Prostate gland (tissue), 2 donors: ENCODE measurements at places on chromosomes 2 and 18.

DNA sequence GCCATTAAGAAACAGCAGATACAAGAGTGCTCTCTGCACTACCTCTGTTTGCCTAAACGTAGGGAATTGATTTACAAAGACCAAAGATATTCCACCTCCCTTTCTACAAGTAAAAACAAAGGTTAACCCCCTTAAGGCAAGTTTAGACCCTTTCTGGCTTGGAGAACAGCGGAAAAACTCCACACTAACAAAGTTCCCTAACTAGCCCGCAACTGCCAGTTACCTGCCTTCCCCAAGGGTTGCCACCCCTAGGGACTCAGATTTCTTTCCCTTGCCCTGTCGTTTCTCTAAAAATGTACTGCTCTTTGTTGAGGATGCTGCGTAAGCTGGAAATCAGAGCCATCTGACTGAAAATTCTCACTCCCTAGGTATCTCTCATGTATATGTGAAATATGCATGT is 627.5 kb upstream of the SOX11 start:
- no peaks in the 10 kb centered on the region for H3K36me3 ChIP-seq
- H3K27ac ChIP-seq: no peak overlapping the region
- no peaks in the 10 kb centered on the region for H3K4me1 ChIP-seq
- no peaks in the 10 kb centered on the region for H3K27me3 ChIP-seq

- no peaks in the 10 kb centered on the region for H3K36me3 ChIP-seq
- H3K4me3 ChIP-seq: no peak overlapping the region
- H3K4me1 ChIP-seq: no peaks in the 10 kb centered on the region
Measured at GRCh38 chr2:28437149-28437835, 44.6 kb downstream of the FOSL2 start.

DNA sequence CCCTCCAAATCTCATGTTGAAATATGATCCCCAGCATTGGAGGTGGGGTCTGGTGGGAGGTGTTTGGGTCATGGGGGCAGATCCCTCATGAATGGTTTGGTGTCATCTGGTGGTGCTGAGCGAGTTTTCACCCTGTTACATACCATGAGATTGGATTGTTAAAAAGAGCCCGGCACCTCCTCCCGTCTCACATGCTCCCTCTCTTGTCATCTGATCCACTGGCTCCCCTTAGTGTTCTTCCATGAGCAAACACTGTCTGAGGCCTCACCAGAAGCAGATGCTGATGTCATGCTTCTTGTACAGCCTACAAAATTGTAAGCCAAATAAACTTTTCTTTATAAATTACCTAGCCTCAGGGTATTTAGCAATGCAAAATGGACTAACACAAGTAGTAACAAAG is 405.0 kb upstream of the SLC39A10 start:
- H3K4me3 ChIP-seq: no peak overlapping the region
- H3K27me3 ChIP-seq: no peaks in the 10 kb centered on the region

DNA sequence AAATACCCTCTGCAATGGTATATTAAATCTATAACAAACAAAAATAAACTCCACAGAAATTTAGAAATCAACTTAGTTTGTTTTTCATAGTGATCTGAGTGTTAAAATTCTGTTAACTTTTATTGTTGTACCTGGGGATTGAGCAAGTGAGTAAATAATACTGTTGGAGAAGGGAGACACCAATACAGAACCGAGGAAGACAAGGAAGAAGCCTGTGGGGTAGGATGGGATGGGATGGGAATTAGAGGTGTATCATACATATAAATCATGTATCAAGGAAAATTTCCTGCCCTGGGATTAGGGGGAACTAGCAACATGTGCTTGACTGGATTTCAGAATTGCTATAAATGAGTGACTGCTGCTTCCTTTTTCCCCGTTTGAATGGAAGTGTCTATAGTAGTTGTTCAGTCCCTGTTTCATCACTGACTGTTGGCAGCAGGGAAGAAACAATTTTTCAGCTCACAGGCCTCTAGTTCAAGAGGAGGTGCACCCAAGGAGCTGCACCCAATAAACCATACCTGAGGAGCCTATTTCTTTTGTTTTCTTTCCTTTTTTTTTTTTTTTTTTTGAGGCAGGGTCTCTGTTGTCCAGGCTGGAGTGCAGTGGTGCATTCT is 53.1 kb downstream of the SP110 start:
- no peak overlapping the region for H3K4me3 ChIP-seq
- no peaks in the 10 kb centered on the region for H3K27me3 ChIP-seq
- H3K27ac ChIP-seq: no peak overlapping the region

DNA sequence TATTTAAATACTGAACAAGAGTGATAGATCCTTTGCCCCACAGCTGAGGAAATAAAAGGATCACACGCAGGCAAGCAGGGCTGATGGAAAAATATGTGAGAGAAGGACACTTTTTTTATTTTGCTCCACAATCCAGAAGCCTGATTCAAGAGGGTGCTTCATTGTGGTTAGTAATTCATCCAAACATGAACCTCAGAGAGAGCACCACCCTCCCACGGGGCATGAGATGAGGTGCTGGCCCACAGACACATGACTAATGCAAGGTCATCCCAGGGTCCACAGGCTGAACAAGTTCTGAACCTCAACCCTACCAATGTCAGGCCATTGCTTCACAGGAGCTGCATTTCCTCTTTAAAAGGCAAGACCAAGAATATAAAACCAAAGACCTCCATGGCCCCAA is 239.6 kb downstream of the MREG start:
- no peak overlapping the region for H3K4me3 ChIP-seq
- no peaks in the 10 kb centered on the region for H3K4me1 ChIP-seq
- no peak for DNase-seq

GRCh38 chr2:67571785-67572718 is 174.9 kb downstream of the ETAA1 start:
- no peaks in the 10 kb centered on the region for H3K27me3 ChIP-seq
- no peak overlapping the region for H3K27ac ChIP-seq
- H3K4me1 ChIP-seq: no peaks in the 10 kb centered on the region
- no peak for DNase-seq

GRCh38 chr2:116073731-116074130 is 1631.3 kb downstream of the DPP10 start:
- no peaks in the 10 kb centered on the region for H3K36me3 ChIP-seq
- no peak overlapping the region for H3K27ac ChIP-seq
- no peak overlapping the region for H3K4me3 ChIP-seq
- no peak for DNase-seq

DNA sequence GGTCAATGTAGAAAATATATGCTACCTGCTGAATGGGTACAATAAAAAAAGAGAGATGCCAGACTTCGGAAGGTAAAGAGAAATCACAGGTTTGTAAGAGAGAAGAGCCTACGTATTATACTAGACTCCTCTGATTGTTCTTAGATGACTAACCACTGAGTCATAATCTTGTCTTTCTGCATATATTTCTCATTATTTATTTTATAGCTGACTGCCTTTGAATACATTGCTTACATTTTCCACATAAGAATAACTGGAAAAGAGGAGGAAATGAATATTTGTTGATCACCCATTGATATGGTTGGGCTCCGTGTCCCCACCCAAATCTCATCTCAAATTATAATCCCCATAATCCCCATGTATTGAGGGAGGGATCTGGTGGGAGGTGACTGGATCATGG is 90.3 kb upstream of the RAB27B start:
- no peaks in the 10 kb centered on the region for H3K27me3 ChIP-seq
- H3K4me3 ChIP-seq: no peak overlapping the region
- H3K36me3 ChIP-seq: no peaks in the 10 kb centered on the region
- H3K4me1 ChIP-seq: no peaks in the 10 kb centered on the region

- H3K27ac ChIP-seq: no peak overlapping the region
- no peak for DNase-seq
- no peaks in the 10 kb centered on the region for H3K4me1 ChIP-seq
- no peaks in the 10 kb centered on the region for H3K27me3 ChIP-seq
- H3K36me3 ChIP-seq: no peaks in the 10 kb centered on the region
Measured at GRCh38 chr2:37698931-37699481, 27.6 kb upstream of the CDC42EP3 start.

GRCh38 chr2:48105848-48106247 is 199.6 kb upstream of the FBXO11 start:
- H3K27ac ChIP-seq: no peak overlapping the region
- no peaks in the 10 kb centered on the region for H3K4me1 ChIP-seq
- DNase-seq: no peak

DNA sequence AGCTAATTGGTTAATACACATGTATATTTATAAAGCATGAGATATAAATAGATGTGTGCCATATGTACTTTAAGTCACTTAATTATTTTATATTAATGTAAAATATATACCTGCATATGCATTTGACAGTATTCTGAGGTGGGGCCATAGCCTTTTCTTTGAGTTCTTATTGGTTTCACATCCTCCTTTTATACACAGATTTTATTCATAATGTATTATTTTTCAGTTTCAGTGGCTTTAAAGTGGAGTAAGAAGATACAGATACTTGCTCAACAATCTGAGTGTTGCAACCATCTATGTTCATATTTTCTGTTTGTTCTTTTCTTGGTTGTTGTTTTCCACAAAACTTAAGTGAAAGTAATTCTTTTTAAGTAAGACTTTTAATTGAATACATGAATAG is 436.5 kb downstream of the RND3 start:
- no peak for DNase-seq
- H3K27ac ChIP-seq: no peak overlapping the region
- no peaks in the 10 kb centered on the region for H3K27me3 ChIP-seq
- H3K4me1 ChIP-seq: no peaks in the 10 kb centered on the region
- no peak overlapping the region for H3K4me3 ChIP-seq
- H3K36me3 ChIP-seq: no peaks in the 10 kb centered on the region

DNA sequence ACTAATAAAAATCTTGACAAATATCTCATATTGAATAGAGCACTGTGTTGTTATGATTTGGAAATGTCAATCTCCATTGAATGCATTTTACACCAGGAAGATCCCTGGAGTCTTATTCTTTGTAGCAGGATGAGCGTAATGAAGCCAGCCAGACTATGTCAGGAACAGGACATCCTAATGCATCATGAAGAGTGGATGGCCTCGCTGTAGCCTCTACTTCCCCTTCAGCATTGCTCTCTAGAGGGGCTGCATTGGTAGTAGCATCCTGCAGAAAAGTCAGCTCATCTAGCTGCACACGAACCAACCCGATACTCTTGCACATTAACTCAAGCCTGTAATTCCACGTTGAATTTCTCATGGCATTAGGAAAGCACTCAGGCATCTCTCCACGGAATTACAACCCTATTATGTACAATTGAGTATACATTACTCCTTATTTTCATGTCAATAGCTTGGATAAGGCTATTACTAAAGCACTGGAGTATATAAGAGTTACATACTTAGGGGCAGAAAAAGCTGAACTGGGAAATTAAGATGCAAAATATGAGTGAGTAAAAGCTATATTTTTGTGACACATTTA is 76.1 kb downstream of the CMPK2 start:
- H3K27me3 ChIP-seq: no peaks in the 10 kb centered on the region
- H3K4me3 ChIP-seq: no peak overlapping the region

DNA sequence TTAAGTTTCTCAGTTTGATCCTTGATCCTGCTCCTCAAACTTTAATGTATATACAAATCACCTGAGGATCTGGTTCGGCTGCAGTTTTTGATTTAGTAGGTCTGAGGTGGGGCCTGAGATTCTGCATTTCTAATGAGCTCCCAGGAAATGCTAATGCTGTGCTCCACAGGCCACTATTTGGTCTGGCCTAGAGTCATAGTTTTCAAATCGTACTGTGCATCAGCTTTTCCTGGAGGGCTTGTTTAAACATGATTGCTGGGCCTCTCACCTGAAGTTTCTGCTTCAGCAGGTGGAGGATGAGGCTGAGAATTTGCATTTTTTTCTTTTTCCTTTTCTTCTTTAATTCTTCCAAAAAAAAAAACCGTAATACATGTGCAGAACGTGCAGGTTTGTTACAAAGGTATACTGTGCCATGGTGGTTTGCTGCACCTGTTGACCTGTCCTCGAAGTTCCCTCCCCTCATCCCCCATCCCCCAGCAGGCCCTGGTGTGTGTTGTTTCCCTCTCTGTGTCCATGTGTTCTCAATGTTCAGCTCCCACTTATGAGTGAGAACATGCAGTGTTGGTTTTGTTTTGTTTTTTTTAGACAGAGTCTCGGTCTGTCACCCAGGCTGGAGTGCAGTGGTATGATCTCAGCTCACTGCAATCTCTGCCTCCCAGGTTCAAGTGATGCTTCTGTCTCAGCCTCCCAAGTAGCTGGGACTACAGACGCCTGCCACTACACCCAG is 42.2 kb upstream of the CD28 start:
- H3K4me3 ChIP-seq: no peak overlapping the region
- H3K36me3 ChIP-seq: no peaks in the 10 kb centered on the region
- H3K27me3 ChIP-seq: no peaks in the 10 kb centered on the region
- no peak overlapping the region for H3K27ac ChIP-seq

GRCh38 chr2:28665041-28665704 is 86.5 kb upstream of the PPP1CB start:
- no peak overlapping the region for H3K4me3 ChIP-seq
- H3K36me3 ChIP-seq: no peaks in the 10 kb centered on the region
- peak; percentile 51 for DNase-seq
- peak overlapping the region; percentile 74 for H3K27ac ChIP-seq

GRCh38 chr2:168035458-168035857 is 211.9 kb downstream of the STK39 start:
- H3K27ac ChIP-seq: no peak overlapping the region
- no peak overlapping the region for H3K4me3 ChIP-seq
- DNase-seq: no peak
- H3K27me3 ChIP-seq: no peaks in the 10 kb centered on the region
- H3K36me3 ChIP-seq: no peaks in the 10 kb centered on the region
